ENCODE measurements at places on chromosomes 1 and 21.

- DNase-seq = peak; percentile 79
Measured at GRCh38 chr1:108747171-108747850, 837 bp downstream of the STXBP3 start.

- peak; percentile 89 for DNase-seq
Measured at GRCh38 chr1:33255347-33256220, 708 bp upstream of the ZNF362 start.

DNA sequence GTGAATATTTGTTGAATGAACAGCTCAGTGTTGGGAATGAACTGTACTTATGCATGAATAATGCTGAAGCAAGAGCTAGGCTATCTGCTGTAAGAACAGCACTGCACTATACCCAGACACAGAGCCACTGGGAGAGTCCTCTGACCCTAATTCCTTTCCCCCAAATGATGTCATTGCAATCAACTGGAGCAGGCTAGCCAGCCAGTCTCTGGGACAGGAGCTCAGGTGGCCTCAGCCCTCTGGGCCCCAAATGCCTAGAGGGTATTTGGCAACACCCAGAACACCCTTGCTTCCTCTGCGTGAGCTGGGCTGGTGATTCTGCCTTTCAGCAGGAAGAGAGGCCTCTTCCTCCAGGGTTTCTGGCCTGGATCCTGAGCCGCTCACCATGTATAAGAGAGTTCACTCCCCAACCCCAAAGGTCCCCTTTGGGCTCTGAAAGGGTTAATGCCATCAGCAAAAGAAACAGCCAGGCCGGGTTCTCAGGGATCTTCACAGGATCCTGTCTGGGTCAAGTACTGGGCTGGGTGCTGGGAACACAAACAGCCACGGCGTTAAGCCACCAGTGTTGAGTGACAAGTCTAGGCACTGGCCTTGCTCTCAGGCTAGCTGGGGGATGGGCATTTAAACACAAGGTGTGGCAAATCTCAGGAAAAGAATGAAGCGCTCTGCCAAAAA, 3.7 kb upstream of the PADI4 start:
- no peak for DNase-seq

GRCh38 chr1:181208083-181208482, 119.6 kb downstream of the IER5 start:
- DNase-seq = no peak

DNA sequence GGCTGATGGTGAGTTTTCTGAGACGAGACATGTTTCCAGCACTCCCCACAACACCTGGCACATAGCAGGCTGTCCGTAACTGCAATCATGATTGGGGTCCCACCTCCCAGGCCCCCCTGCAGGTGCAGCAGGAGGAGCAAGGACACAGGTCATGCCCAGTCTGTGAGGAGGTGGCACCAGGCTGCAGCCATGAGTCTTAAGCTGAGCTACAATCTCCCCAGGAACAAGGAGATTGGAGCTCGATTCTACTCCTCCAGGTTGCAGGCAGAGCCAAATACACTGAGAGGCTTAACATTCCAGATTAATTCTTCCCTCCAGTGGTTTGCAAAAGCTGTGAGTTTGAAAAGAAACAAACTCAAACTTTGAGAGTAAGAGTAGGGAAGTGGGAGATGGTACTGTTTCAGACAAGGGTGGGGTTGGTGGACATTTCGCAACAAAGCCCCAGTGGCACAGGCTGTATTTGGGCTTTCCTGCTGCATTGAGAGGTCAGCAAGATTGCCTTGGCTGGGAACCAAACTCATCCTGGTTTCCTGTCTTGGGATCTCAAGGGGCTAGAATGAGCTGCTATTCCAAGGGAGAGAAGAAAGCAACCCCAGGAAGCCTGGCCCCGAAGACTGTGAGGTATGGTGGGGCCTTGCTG, 64.8 kb upstream of the GALNT2 start:
- no peak for DNase-seq
